H1 (cell line): ENCODE measurements at places on chromosomes 12 and 14. TPM values are rescaled to one million over a fixed set of nuclear protein-coding genes. Genes with fewer than 3 reads are reported as not detected.

The CCDC175 gene
- total RNA-seq: 0.19 TPM in 1 of 2 replicates, not detected in the other

DNA sequence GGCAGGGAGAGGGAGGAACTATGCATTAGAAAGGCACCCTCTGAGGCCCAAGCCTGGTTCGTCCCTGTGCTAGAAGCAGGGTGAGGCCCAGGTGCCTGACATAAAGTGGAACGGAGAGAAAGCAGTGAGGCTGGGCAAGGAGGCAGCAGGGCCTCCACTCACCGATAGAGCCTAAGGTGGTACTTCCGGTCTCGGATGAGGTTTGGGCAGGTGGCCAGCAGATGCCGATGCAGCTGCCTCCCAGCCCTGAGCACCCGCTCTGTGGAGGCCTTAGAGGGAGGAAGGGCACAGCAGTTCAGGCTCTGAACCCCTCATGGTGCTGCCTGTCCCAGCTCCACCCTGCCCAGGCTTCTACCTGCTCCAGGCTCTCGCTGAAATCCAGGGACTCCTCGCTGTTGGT lies 7.1 kb downstream of the RAPGEF3 start:
- peaks cover 8% of the 10 kb centered on the region for H3K4me1 ChIP-seq
- H3K36me3 ChIP-seq: no peaks in the 10 kb centered on the region
- H3K27ac ChIP-seq: no peak overlapping the region
- H3K4me3 ChIP-seq: no peak overlapping the region

DNA sequence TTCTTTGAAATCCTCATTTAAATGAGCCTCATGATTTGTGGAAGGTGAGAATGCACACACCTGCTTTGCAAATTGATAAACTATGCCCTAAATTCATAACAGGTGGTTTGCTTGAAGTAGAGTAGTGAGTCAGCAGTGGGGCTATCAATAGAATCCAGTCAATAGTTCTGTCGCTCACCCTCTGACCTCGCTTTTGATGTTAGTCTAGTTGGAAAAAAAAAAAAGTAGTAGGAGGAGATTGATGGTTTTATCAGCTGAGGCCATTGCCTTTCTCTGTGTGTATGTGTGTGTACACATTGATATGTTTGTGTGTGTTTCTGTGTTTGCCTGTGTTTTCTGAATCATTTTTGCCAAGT lies 267.3 kb downstream of the SNAPC1 start:
- no peaks in the 10 kb centered on the region for H3K4me1 ChIP-seq
- no peak overlapping the region for H3K27ac ChIP-seq
- H3K36me3 ChIP-seq: no peaks in the 10 kb centered on the region
- no peak for DNase-seq
- H3K4me3 ChIP-seq: no peak overlapping the region

GRCh38 chr12:14290951-14291350 lies 74.5 kb upstream of the ATF7IP start:
- no peaks in the 10 kb centered on the region for H3K4me1 ChIP-seq
- peaks cover 2% of the 10 kb centered on the region for H3K27me3 ChIP-seq
- no peak for DNase-seq
- no peak overlapping the region for H3K27ac ChIP-seq
- H3K4me3 ChIP-seq: no peak overlapping the region
- no peaks in the 10 kb centered on the region for H3K36me3 ChIP-seq

- no peak overlapping the region for H3K4me3 ChIP-seq
- H3K36me3 ChIP-seq: no peaks in the 10 kb centered on the region
- no peaks in the 10 kb centered on the region for H3K4me1 ChIP-seq
Measured at GRCh38 chr12:77584860-77585259, 245.8 kb upstream of the NAV3 start.

GRCh38 chr12:50241178-50241577 lies 42.1 kb downstream of the LIMA1 start:
- no peak overlapping the region for H3K4me3 ChIP-seq
- no peak for DNase-seq
- H3K27ac ChIP-seq: no peak overlapping the region
- H3K27me3 ChIP-seq: no peaks in the 10 kb centered on the region
- no peaks in the 10 kb centered on the region for H3K36me3 ChIP-seq
